NCI-H187 (cell line): ENCODE measurements at places on chromosomes 6 and 20.

DNA sequence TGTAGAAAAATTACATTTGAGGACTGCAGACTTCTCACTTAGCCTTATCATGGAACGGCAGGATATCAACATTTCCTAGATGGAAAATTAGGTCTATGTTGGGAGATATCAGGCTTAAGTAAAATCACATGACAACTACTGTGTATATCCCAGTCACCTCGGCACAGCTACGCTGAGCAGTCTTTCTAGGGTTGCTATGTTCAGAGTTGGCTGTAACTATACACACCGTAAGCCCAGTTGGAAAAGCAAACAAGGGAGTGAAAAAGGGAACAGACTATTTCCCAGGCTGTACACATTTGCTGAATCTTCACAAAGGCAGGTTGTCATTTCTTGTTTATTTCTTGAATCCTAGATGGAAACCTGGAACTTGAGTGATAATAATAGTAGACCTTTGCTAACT, 80.7 kb upstream of the PTPRK start:
- DNase-seq: no peak

- DNase-seq: no peak
These were observed 4.5 kb upstream of the GUCA1A start for GRCh38 chr6:42168650-42169049.

- DNase-seq: no peak
These were observed 137.8 kb downstream of the CEBPB start for GRCh38 chr20:50328222-50328979.

- DNase-seq: no peak
These were observed 29.9 kb downstream of the METTL24 start for GRCh38 chr6:110328259-110328658.

GRCh38 chr6:92000112-92000511, 1413.2 kb upstream of the MAP3K7 start:
- DNase-seq: no peak

- no peak for DNase-seq
These were observed 94.0 kb downstream of the CD83 start for GRCh38 chr6:14211562-14211942.

- DNase-seq: no peak
These were observed 33.0 kb downstream of the SPTLC3 start for GRCh38 chr20:13041574-13042457.

DNA sequence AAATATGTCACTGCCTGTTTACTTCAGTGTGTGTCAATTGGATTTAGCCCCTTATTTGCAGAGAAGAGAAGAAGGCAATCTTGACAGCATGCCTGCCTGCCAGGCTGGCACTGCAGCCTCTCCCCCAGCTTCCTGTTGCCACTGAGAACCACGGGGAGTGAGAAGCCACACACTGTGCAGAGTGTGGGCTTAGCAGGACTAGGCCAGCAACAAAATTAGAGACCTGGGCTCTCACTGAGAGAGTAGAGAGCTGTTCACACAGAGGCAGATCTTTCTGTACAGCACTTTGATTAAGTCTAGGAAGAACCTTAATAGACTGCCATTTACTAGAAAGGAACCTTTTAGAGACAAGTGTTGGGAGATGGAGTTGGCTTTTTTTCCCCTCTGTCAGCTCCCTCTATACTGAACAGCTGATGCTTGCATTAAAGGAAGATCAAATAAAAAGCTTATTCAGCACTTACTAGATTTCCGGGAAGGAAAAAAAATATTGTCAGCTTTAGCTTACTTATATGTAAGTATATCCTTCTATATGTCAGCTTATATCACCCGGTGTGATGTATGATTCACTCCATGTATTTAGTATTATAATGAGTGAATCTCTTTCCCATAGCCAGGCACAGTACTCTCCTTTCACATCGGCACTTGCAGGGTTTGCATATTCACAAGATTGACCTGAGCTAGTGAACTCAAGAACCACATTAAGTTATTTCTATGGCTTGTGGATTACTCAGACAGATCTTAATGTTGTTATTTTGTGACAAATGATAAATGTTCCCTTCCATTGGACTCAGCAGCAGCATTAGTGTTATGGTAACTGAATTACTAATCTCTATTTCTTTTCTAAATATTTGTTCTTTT, 851.0 kb upstream of the EPHA7 start:
- DNase-seq: no peak

- DNase-seq: no peak
These were observed 145.8 kb downstream of the INSM1 start for GRCh38 chr20:20513720-20514119.

DNA sequence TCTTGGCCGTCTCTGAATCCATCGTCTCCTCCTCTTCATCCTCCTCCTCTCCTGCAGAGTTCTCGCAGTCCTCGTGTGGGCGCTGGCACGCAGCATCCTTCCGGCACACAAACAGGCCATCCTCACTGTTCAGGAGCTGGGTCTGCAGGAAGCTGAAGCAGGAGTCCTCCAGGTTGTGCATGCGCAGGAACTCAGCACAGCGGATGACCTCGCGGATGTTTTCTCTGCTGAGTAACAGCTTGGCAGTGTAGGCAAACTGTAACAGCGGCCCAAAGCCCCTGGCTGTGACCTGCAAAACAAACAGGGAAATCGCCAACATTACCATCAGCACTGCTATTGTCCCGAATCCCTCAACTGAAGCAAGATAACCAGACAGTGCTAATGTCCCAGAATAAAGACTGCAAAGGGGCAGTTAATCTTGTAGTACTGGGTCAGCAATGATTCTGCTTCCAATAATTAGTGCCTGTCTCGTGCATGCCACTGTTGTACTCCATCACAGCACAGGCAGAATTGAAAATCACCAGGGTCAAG, 57.4 kb downstream of the GJA10 start:
- DNase-seq: no peak

DNA sequence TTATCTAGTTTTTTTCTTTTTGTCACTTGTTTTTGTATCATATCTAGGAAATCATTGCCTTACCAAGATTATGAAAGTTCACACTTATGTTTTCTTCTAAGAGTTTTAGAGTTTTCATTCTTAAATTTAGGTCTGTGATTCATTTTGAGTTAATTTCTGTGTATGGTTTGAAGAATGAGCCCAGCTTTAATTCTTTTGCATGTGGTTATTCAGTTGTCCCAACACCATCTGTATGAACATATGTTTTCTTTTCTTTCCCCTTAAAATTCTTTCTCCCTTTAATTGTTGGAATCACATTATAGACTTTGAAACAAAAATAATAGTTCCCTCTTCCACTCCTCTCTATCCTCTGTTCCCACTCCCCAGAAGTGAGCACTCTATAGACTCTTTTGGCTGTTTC, 85.4 kb downstream of the SLX4IP start:
- DNase-seq: no peak

- DNase-seq: no peak
These were observed 134.8 kb upstream of the INSM1 start for GRCh38 chr20:20233041-20233514.

GRCh38 chr6:37784585-37784967, 35.0 kb upstream of the ZFAND3 start:
- no peak for DNase-seq

DNA sequence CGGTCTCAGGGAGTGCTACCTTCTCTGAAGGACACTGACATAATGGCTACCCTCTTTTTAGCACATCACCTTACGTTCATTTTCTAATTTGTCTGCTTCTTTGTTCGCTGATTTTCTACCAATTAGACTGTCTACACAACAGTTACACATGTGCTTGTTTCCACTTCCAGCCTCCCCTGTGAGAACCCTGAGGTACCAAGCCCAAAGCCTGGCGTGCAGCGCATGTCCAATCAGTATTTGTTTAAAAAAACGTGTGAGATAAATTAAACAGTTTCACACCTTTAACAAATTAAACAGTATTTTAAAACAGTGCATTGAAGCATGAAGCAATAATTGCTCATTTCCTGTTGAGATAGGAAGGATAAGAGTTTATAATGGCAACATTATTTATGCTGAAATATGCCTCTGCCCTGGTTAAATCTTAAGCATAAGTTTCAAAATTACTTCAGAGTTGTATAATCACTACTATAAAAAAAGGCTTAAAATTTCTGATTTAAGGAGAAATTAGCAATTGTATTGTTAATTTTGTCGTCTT, 88.9 kb downstream of the MAP3K5 start:
- no peak for DNase-seq

- DNase-seq: no peak
These were observed 38.4 kb downstream of the WDR27 start for GRCh38 chr6:169663468-169663867.

GRCh38 chr20:44033873-44034272, 119.2 kb downstream of the TOX2 start:
- no peak for DNase-seq

DNA sequence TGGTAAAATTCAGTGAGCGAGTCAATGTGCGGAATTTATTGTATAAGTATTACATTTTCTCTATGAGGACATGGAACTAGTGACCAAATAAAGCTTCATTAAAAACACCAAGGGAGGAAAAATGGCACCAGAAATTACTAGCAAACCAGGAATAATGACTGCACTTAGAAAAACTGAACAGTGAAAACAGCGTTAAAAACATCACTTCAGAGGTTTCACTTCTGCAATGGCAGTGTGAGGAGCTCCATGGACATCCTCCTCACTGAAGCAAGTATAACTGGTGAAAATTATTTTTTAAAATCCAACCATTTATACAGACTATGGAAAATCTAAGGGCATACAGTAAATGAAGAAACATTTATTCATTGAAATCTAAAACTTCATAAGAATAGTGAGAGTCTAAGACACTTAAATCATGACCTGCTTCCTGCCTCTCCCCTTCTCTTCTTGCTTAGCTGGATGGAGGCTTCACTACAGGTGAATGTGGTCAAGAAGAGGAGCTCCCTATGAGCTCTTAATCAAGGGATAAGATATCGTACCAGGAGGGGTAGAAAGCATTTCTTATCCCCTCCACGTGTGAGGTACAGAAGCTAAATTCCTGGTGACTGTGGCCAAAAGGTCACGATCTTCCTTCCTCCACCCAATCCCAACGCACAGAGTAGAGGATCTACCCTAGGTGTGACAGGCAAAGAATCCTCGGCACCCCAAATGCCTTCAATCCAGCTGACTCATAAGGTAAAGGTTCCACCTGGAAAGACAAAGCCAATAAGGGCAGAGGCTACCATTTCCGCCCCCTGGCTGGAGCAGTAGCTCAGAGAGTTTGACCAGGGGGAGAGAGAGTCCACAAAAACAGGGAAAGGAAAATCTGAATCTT, 12.3 kb upstream of the ASF1A start:
- no peak for DNase-seq

- no peak for DNase-seq
These were observed 24.8 kb downstream of the AFDN start for GRCh38 chr6:167851370-167851952.

- DNase-seq: no peak
These were observed 48.7 kb upstream of the RSPO3 start for GRCh38 chr6:127069659-127070279.

DNA sequence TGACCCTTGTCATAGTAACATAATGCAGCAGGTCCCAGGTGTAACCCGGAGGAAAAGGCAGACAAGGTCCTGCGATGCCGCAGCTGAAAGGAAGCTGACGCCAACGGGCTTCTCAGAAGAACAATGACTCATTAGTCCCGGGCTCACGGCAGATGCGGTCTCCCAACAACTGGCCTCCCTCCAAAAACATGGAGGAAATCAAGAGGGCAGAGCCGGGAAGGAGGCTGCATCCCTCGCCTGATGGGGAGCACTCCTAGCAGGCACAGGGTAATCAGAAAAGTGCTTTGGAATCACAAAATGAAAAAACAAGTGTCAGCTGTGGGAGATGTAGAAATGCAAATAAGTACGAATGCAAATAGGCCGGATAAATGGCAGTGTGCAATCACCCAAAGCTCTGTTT, 165.2 kb upstream of the AGPAT4 start:
- no peak for DNase-seq

DNA sequence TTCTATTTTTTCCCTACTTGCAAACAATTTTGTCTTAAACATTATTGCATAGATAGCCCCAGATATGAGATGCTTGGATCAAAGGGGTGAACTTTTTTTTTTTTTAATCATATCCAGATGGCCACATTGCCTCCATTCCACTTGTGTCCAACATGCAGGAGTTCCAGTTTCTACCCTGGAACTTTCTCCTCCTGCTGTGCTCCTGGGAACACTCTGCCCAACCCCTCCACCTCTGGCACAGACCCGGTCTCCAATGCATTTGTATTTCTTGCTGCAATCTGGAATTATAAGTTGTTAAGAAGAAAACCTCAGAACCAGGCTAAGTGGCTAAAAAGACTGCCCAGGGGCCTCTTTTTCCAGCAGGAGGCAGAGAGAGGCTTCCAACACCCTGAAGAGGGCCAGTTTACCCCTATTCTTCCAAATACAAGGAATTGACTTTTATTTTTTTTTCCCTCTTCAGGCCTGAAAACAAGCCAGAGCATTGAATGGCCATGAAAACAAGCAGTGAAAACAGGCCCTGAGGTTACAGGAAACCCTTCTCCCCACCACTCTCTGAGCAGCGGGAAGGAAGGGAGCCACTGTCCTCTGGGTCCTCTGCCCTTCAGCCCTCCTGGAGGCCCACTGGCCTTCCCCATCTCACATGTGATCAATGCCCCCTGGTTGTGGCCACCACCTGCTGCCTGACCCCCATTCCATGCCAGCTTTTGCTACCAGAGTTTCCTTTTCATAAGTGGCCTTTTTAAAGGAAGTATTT, 44.3 kb downstream of the PDYN start:
- DNase-seq: no peak

GRCh38 chr6:127267646-127268625, 1.3 kb downstream of the RNF146 start:
- DNase-seq: no peak

DNA sequence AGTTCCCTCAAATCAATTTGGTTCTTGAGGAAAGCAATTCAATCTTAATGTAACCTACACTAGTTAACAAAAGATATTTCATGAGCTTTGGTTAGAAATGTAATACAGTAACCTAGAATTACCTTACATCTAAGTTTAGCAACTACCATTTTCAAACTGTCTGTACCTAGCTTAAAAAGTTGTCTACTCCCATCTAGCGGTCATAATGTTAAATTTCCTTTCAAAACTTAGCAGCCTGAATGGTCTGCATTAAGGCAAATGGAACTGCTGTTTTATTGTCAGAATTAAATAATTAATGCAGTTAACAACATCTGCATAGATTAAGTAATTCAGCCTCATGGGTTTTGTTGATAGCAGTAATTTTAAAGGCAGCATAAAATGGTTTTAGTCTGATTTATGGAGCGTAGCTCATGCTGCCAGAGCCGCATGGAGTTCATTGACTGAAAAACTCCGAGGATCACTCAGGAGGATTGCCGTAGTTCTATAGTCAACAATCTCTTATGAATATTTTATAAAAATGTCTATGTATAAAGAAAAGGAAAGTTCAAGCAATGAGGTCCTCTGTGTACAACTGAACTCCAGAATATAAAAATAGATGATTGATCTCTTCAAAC, 485.4 kb upstream of the MANEA start:
- DNase-seq: no peak
